ENCODE measurements at places on chromosomes 3 and 15. TPM values are rescaled to one million over a fixed set of nuclear protein-coding genes. Genes with fewer than 3 reads are reported as not detected.
A peak's percentile ranks its signal among the peaks of the same experiment; 100 is the strongest.

DNA sequence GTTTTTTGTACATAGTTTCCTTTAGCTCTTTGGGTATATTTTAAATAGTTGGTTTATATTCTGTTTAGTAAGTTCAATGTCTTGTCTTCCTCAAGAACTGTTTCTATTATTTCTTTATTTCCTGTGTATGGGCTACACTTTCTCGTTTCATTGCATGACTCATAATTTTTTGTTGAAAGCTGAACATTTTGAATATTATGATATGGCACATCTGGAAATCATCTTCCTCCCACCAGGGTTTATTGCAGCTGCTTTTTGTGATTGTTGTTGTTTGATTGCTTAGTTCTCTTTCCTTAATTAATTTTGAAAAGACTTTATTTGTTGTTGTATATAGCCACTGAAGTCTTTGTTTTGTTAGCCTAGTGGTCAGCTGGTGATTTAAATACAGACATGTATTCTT, 43.8 kb downstream of the LSM3 start:
- no peak for DNase-seq

DNA sequence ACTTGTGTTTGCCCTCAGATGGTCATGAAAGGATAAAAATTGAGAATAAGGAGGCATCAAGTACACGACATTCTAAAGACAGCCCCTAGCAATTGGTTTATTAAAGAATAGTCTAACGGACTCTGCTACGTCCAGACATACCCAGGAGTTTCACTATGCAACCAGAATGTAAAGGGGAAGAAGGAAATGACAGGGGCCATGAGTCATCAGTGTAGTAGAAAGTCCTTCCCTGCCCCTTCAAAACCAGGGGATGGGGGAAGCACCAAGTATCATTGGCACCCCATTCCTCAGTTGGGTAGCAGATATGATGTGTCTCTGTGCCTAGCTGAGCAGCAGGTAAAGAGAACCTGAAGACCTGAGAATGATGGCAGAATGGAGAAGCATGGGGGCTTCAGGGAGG, 367.4 kb downstream of the IL20RB start:
- no peak for DNase-seq

DNA sequence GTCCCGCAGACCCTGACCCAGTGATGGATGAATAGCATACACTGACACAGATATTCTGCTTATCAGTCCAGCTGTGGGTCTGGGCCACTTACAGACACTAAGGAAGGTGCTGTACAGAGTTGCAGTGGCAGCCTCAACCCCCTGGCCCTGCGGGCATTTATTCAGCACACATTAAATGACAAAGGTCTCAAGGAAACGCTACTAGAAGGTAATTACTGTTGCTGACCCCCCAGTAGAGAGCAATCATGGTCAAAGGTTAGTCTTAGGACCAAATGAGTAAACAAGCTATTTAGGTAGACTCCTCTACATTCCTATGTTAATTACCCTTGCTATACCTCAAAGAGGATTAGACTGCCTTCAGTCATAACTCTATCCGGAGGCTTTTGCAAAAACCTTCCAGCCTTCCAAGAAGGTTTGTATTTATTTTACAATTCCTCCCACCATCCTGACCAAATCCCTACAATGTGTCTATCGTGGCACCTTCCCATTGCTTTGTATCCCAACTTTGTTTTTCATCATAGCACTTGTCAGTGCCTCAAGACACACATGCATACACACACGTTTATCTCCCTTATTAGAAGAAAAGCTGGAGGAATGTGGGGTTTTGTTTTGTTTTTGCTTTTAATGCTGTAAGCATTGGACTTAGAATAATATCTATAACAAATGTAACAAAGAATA, 227.9 kb downstream of the PYDC2 start:
- no peak for DNase-seq

DNA sequence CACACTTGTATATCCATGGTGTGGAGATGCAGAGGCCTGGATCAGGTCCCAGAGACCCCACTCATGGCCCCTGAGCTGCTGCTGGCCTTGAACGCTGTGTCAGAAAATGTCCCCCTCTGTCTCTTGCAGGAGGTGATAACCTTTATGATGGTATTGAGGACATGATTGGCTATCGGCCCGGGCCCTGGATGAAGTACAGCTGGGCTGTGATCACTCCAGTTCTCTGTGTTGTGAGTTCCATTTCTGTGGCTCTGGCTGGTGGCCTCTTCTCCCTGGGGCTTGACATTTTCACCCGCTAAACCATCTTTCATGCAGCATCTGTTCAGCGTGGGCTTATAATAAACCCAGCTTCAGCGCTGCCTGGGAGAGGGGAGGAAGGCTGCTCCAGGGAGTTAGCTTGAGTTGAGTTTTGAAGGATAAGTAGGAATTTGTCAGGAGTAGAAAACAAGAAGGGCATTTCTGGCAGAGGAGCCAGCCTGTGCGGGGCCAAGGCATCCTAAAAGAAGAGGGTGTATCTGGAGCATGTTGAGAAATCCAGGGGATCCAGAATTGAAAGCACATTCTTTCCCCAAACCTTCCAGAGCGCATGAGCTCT, 61.1 kb downstream of the GRIP2 start:
- DNase-seq, result no peak

DNA sequence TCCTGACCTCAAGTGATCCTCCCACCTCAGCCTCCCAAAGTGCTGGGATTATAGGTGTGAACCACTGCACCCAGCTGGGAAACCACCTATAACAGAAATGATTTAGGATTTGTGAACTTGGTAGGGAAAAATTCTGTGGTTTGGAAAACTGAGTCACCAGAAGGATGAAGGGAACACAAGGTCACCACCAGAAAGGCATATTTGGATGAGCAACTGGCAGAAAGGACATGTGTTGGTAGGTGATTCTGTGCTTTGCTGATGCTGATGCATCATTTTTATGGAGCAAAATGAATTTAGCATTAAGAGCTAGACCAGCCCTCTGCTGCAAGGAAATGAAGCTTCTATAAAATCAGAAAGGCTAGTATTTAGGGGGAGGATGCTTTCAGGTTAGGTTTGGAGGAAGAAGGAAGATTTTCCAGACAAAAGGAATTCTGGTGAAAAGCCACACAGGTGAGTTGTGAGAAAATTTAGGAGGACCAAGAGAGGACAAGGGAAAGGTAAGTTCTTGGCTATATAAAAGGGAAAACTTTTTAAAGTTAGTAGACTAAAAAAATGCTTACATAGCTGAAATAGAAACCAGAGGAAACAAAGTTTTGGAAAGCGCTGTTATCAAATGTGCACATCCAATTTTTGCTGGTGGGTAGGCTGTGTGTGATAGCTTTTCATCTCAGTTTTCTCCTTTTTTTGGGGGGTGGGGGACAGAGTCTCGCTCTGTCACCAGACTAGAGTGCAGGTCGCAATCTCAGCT, 3.6 kb downstream of the PXK start:
- DNase-seq, result peak; percentile 21

DNA sequence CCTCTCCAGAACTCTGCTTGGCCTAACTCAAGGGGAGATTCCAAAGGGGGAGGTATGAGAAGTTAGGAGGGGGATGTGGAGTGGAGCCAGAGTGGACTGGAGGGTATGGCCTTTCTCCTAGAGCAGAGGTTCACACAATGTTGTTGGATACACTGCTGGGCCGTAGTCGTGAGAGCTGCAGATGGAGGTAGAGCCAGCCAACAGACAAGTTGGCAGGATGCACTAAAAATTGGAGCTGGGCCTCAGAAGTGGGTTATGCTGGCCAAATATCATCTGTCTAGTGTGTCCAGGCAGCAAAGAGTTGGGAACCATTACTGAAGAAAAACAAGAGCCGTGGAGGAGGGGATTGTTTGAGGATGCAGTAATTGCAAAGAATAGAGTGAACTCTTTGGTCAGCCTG, 27.7 kb upstream of the LRRFIP2 start:
- no peak for DNase-seq

- DNase-seq, result peak; percentile 36
Measured at GRCh38 chr3:10006762-10007090, 19.5 kb upstream of the FANCD2 start.

DNA sequence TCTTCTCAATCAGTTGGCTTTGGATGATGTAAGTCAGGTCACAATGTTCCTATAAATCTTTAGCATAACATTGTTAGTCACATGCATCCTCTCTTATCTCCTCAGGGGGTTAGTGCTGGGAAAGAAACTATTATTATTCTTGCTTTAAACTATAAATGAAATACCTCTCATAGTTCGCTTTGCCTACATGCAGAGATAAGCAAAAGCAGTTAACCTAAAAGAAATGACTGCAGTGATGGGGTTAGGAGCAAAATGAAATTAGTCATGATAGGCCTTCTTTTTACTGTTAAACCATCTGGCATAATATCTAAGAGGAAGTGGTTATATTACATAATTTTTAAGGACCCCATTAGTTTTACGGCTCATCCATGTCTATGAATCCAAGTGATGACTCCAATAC, 91.7 kb upstream of the IGSF10 start:
- DNase-seq, result no peak

DNA sequence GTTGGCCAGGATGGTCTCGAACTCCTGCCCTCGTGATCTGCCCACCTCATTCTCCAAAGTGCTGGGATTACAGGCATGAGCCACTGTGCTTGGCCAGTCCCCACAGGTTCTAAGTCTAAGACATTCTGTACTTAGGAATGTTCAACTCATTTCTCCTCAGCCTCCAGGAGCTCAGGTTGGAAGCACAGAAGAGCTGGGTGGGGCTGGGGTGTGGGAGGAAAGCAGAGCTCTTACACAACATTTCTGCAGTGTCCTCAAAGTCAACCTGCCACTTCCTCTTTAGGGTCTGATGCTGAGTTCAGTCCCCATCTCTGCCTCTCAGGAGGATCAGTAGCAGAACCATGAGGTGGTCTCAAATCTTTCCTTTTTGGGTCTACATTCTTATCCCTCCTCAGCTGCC, 75.5 kb downstream of the MRPL46 start:
- DNase-seq, result no peak

DNA sequence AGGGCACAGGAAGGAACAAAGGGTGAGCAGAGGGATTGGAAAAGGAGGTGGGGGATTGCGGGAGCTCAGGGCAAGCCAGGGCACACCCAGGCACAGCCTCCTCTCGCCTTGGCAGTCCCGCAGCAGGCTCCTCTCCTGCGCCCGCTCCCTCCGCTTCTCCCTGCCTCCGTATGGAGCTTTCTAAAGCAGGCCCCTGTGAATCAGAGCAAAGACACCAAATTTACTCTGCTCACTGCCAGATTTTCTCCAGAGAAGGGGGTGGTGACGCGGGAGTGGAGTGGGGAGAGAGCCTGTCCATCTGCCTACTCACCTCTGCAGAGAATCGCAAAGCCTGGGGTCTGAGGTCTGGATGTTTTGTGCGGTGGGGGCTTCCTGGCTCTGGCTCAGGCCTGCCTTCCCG, 20.0 kb downstream of the ATP2B2 start:
- DNase-seq, result no peak

- no peak for DNase-seq
Measured at GRCh38 chr15:36814105-36814504, 234.7 kb downstream of the CDIN1 start.

DNA sequence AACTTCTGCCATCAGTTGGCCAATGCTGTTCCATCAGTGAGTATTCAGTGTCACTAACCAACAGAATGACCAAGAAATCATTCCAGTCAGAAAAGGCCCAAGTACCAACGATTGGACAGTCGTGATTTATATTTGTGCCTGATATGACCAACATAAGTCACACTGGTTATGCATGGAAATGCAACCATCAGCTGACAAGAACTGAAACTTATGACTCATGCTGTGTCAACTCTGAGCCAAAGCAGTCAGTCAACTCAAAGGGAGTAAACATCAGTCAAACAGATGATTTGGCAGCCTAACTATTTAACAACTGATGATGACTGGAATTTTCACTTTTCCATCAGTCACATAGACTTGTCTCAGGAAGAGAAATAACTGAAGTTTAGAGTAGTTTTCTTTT, 142.4 kb downstream of the ANXA2 start:
- DNase-seq, result no peak

DNA sequence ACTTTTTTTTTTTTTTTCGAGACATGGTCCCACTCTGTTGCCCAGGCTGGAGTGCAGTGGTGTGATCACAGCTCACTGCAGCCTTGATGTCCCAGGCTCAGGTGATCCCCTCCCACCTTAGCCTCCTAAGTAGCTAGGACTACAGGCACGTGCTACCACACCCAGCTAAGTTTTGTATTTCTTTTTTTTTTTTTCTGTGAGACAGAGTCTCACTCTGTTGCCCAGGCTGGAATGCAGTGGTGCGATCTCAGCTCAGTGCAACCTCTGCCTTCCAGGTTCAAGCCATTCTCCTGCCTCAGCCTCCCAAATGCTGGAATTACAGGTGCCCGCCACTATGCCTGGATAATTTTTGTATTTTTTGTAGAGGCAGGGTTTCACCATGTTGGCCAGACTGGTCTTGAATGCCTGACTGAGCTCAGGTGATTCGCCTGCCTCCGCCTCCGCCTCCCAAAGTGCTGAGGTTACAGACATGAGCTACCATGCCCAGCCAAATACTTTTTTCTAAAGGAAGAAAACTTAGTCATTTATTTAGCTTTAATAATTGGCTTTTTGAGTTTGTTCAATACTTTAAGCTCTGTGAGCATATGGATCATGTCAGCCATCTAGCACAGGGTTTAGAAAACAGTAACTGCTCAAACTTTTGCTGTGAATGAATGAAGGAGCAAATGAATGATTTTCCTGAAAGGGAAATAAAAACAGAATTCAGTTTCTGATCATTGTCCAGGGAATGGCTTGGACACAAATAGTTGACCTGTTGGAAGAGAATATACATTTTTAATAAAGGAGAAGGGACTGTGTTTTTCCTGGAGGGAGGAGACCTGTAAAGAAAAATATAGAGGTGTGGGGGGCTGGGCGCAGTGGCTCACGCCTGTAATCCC, 26.0 kb downstream of the UBE2E1 start:
- DNase-seq, result no peak

GRCh38 chr15:73284090-73284716, 84.6 kb downstream of the HCN4 start:
- no peak for DNase-seq

Gene SGO1
- total RNA-seq, result 0.41 TPM

Gene BFSP2
- not detected for total RNA-seq

Gene MCTP2
- total RNA-seq, result 16.3 TPM

Gene BCHE
- 1.3 TPM for total RNA-seq

Gene PPCDC
- 19.4 TPM for total RNA-seq

Gene ZPLD1
- total RNA-seq, result not detected

Gene SENP8
- total RNA-seq, result 3.9 TPM

Gene LTK
- 0.12 TPM for total RNA-seq

Gene KBTBD8
- 0.41 TPM for total RNA-seq

Gene GOLGA6D
- total RNA-seq, result 0.08 TPM

Gene SLC25A26
- 38.2 TPM for total RNA-seq

Gene DAZL
- not detected for total RNA-seq

Gene ANKDD1A
- total RNA-seq, result 31.4 TPM

Data from adrenal gland (tissue), 19 donors.